ENCODE measurements at places on chromosomes 11 and 22.

GRCh38 chr11:6705905-6706535, 22.9 kb upstream of the MRPL17 start:
- no peak for DNase-seq

- DNase-seq = peak; percentile 55
Observed at GRCh38 chr22:23305321-23305910, 125.1 kb downstream of the BCR start.

DNA sequence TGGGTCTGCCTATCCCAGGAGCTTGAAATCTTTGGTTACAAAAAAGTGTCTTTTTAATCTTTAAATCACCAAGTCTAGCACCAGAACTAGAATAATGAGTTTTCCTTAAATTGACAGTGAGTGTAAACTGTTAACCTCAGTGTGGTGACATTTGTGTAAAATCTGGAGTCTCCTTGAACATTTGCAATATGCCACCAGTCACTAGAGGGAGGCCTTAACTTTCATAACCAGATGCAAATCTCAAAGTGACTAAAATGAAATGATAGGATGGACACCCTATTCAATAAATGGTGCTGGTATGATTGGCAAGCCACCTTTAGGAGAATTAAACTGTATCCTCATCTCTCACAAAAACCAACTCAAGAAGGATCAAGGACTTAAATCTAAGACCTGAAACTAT, 8.3 kb upstream of the SCGB1D2 start:
- DNase-seq = no peak

GRCh38 chr11:11027288-11027687, 169.4 kb upstream of the ZBED5 start:
- DNase-seq = no peak

DNA sequence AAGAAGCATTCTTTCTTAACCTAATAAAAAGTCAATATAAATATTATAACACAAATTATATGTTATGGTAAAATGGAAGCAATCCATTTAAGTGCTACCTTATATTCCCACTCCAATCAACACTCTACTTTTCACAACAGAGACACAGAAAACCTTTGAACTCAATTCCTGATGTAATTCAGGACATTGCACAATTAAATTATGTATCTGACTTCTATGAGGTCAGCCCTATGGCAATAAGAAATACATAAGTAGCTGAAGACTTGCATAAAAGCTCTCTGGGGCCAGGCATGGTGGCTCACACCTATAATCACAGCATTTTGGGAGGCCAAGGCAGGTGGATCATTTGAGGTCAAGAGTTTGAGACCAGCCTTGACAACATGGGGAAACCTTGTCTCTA, 6.8 kb downstream of the OR4D10 start:
- no peak for DNase-seq

GRCh38 chr11:103812680-103813079, 223.8 kb upstream of the DDI1 start:
- DNase-seq = no peak

DNA sequence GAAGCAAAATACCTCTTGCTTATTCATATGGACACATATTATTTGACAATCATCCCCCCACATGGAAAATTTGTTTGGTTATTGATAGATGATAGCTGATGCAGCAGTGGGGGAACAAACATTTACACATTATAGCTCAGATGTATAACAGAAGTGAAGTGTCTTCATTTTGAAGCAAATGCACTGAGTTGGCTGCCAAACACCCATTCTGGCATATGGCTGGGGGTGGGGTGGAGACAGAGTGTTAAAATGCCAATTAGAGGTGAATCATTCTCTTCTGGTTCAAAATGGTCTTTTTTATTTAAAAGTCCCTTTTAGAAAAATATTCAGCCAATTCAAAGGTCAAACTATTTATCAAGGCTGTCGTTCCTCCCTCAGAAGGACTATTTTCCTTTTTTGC, 157.3 kb upstream of the TRPC6 start:
- no peak for DNase-seq

GRCh38 chr22:35328472-35328885, 28.8 kb downstream of the TOM1 start:
- no peak for DNase-seq

DNA sequence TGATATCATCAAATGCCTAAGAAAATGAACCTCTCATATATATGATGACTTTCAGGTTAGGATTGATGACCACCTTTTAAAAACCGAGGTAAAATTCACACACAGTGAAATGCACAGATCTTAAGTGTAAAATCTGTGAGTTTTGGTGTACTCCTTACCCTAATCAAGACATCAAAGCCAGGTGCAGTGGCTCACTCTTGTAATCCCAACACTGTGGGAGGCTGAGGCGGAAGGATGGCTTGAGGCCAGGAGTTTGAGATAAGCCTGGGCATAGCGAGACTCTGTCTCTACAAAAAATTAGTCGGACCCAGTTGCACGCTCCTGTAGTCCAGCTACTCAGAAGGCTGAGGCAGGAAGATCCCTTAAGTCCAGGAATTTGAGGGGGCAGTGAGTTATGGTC, 140.4 kb downstream of the UVRAG start:
- no peak for DNase-seq

All from suprapubic skin (tissue), 4 donors.